T-helper 2 cell treated with Interferon-gamma antibody and Interleukin-4, amounts not matched to agents 5 μg/mL and 100 μg/mL, for 36 hours (primary cell): ENCODE measurements at places on chromosomes 7 and 10.

DNA sequence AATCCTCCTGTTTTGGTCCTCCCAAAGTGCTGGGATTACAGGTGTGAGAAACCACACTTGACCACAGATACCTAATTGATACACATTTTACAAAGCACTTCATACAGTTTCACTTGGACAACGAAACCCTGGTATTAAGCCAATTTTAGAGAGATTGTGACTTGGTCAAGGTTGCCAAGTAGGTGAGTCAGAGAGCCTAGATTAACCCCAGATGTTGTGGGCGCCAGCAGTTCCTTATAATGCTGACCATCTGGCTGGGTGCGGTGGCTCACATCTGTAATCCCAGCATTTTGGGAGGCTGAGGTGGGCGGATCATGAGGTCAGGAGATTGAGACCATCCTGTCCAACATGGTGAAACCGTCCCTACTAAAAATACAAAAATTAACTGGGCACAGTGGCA is 4.9 kb upstream of the PHKG1 start:
- no peak overlapping the region for H3K27ac ChIP-seq
- H3K36me3 ChIP-seq = peaks cover 29% of the 10 kb centered on the region
- DNase-seq = no peak
- H3K4me3 ChIP-seq = no peak overlapping the region
- H3K27me3 ChIP-seq = no peaks in the 10 kb centered on the region

DNA sequence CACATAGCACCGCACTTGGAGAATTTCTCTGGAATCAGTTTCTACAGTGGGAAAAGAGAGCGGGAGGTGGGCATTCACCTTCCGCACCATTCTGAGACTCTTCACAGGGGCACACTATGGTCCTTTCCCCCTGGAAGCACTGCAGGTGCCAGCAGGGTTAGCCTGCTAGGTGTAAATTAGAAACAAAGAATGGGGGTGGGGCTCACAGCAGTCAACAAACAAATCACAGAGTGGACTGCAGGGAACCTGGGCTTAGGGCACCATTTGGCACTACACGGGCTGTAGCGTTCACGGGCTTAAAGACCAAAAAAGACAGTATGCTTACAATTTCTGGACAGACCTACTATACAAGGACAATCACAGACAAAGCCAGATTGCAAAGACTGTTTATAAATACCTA is 8.0 kb upstream of the PKD1L1 start:
- H3K27ac ChIP-seq = no peak overlapping the region
- DNase-seq = no peak
- H3K36me3 ChIP-seq = peaks cover 34% of the 10 kb centered on the region
- H3K4me3 ChIP-seq = no peak overlapping the region

- no peaks in the 10 kb centered on the region for H3K27me3 ChIP-seq
- H3K27ac ChIP-seq = no peak overlapping the region
- H3K4me1 ChIP-seq = no peaks in the 10 kb centered on the region
- no peak for DNase-seq
- no peaks in the 10 kb centered on the region for H3K36me3 ChIP-seq
These were observed 225.8 kb upstream of the PHYHIPL start for GRCh38 chr10:58950618-58951017.

DNA sequence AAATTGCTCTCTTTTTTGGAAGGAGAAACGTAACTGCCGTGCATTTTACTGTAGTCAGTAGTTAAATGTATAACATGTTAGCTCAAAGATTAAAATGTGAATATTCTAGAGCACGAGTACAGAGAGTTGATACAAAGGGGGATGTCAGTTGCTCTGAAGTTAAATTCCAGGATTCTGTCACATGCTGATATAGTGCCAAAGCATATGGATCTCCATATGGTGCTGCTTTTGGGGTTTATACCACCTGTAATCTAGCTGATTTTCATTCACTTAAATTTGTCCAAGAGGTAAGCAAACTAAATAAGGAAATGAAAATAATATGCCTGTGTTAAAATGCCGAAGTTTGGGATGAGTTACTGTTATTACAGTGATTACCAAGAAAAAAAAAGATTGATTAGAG is 298.6 kb downstream of the EXOC4 start:
- H3K27ac ChIP-seq = no peak overlapping the region
- no peaks in the 10 kb centered on the region for H3K4me1 ChIP-seq
- H3K27me3 ChIP-seq = no peaks in the 10 kb centered on the region
- no peak overlapping the region for H3K4me3 ChIP-seq
- H3K36me3 ChIP-seq = peaks cover 3% of the 10 kb centered on the region

GRCh38 chr7:26681819-26682418 is 182.5 kb downstream of the SKAP2 start:
- DNase-seq = no peak
- H3K27ac ChIP-seq = no peak overlapping the region
- H3K4me3 ChIP-seq = no peak overlapping the region

DNA sequence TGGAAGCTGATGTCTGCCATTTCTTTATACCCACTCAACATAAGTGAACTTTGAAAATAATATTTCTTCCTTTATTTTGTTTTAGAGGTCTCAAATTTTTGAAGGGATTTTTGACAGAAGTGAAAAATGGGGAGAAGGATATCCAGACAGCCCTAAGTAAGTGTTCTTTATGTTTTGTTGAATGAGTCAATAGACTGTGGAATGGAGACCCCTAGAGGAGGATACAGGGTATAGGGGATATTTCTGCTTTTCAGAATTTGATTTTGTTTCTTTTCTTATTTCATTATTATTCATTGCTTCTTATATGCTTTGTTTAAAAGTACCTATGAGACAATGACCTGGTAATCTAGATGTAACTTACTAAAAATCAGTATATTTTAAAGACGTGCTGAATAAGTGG is 34.4 kb downstream of the PLEKHA8 start:
- H3K27ac ChIP-seq = no peak overlapping the region
- no peaks in the 10 kb centered on the region for H3K4me1 ChIP-seq
- H3K36me3 ChIP-seq = peaks cover 3% of the 10 kb centered on the region
- no peak overlapping the region for H3K4me3 ChIP-seq

- DNase-seq = no peak
- peaks cover 80% of the 10 kb centered on the region for H3K4me1 ChIP-seq
- H3K27ac ChIP-seq = peak overlapping the region; percentile 87
These were observed 20.0 kb downstream of the VSIR start for GRCh38 chr10:71753091-71753959.
